ENCODE measurements at places on chromosomes 16 and 17. TPM values are rescaled to one million over a fixed set of nuclear protein-coding genes. Genes with fewer than 3 reads are reported as not detected.

CALB2 gene
- 0.65 TPM for total RNA-seq

FA2H gene
- total RNA-seq: 21.3 TPM

- no peaks in the 10 kb centered on the region for H3K27me3 ChIP-seq
- H3K4me3 ChIP-seq: peak overlapping the region; percentile 88
- peaks cover 20% of the 10 kb centered on the region for H3K4me1 ChIP-seq
- H3K27ac ChIP-seq: peak overlapping the region; percentile 66
- H3K36me3 ChIP-seq: peaks cover 2% of the 10 kb centered on the region
These were observed 1.1 kb upstream of the PLEKHG4 start for GRCh38 chr16:67277999-67278772.

GRCh38 chr17:41116297-41116696, 1.9 kb downstream of the KRTAP4-11 start:
- no peaks in the 10 kb centered on the region for H3K4me1 ChIP-seq
- no peak for DNase-seq
- no peak overlapping the region for H3K4me3 ChIP-seq
- no peaks in the 10 kb centered on the region for H3K36me3 ChIP-seq
- H3K27me3 ChIP-seq: no peaks in the 10 kb centered on the region

- no peaks in the 10 kb centered on the region for H3K27me3 ChIP-seq
- no peaks in the 10 kb centered on the region for H3K36me3 ChIP-seq
- DNase-seq: no peak
- no peak overlapping the region for H3K27ac ChIP-seq
- no peak overlapping the region for H3K4me3 ChIP-seq
These were observed 117.5 kb downstream of the FTO start for GRCh38 chr16:53821487-53821886.

DNA sequence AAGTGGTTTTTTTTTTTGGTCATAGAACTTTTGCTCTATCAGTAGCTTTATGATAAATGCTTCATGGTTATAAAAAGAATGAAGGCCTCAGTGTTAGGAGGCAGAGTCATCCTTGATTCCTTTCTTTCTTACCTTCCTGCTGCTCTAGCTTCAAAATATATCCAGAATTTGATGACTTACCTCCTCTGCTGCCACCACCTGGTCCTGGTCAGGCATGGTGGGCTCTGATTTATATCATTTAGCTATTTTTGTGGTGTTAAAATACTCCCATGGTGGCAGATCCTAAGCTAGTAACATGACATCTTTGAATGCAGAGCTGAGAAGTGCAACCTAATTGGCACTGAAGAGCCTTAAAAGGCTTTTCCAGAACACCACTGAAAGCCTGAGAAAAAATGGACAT, 508.8 kb upstream of the CDH8 start:
- H3K27ac ChIP-seq: no peak overlapping the region
- no peak for DNase-seq
- no peak overlapping the region for H3K4me3 ChIP-seq
- H3K27me3 ChIP-seq: no peaks in the 10 kb centered on the region
- H3K4me1 ChIP-seq: no peaks in the 10 kb centered on the region

DNA sequence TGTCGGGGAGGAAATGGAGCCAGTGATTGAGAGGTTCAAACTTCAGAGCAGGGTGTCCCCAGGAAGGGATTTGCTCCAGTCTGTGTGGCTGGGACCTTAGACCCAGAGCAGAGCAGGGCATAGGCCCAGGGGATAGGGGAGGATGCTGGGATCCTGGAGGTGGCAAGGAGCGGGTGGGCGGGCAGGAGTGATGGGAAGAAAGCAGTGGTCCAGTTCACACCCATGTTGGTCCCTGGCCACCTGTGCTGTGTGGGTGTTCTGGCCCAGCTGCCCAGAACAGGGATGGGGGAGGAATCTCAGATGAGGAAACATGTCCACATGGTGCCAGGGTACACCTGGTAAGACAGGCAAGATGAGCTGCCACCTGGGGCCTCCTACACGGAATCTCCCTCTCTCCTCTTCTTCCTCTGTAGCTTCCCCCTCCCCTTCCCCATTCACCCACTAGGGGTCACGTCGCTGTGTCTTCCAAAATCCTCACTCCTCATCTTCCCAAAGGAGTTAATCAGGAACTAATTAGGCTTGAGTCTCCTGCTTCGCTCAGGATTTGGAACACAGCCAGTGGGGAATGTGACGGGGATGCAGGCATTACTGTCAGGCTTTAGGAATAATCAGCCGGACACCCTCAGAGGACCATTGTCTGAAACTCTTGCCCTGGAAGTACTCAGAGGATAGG, 2.3 kb downstream of the BEAN1 start:
- no peak overlapping the region for H3K4me3 ChIP-seq
- DNase-seq: no peak
- peaks cover 8% of the 10 kb centered on the region for H3K27me3 ChIP-seq
- no peaks in the 10 kb centered on the region for H3K36me3 ChIP-seq
